ENCODE measurements at places on chromosomes 5 and 9.

GRCh38 chr9:127832248-127832647 is 22.2 kb downstream of the ENG start:
- DNase-seq: no peak

DNA sequence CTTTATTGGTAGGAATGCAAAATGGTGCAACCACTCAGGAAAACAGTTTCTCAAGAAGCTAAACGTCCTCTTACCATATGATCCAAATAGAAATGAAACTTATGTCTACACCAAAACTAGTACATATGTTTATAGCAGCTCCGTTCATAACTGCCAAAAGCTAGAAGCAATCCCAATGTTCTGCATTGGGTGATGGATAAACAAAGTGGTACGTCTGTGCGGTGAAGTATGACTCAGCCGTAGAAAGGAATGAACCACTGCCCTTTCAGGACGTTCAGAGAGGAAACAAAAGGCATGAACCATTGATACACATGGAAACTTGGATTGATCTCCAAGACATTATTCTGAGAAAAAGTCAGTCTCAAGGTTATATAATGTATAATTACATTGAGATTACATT is 27.6 kb downstream of the HNRNPH1 start:
- no peak for DNase-seq

GRCh38 chr9:106799152-106799551 is 63.8 kb upstream of the ZNF462 start:
- no peak for DNase-seq

DNA sequence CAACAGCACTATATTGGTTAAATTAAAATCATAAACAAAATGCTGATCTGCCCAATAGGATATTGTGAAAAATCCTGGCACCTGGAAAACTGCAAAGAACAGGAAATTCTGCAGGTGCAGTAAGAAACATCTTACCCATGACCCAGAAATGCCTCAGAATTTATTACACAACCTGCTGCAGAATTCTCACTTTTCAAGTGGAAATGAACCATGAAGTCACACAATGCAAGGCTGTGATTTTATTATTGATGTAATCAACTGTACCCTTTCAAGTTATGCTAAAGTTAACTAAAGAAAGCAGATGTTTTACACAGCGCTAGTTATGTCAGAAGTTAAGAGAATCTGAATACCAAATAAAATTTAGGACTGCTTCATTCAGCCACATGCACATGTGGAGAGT is 6.0 kb downstream of the STRBP start:
- no peak for DNase-seq

- peak; percentile 2 for DNase-seq
Observed at GRCh38 chr5:89106480-89106879, 223.5 kb upstream of the MEF2C start.

DNA sequence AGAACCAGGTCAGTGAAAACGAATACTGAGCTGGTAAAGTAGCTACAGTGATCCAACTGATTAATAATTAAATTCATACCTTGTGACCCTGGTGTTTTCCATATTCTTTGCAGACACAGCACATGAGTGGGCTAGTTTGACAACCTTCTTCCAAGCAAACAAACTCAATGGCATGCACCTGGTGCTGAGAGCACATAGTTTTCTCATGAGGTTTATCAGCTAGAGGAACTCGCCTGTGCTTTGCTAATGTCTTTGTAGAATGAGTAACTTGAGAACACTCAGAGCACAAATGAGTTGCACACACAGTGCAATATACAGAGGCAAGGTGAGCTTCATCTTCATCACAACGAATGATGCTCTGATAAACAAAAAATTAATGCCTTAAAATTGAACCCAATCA is 12.6 kb downstream of the TRIM23 start:
- no peak for DNase-seq

- DNase-seq: no peak
Observed at GRCh38 chr5:72226950-72227349, 93.1 kb downstream of the MRPS27 start.

- DNase-seq: no peak
Observed at GRCh38 chr9:135139366-135139959, 52.0 kb downstream of the OLFM1 start.

DNA sequence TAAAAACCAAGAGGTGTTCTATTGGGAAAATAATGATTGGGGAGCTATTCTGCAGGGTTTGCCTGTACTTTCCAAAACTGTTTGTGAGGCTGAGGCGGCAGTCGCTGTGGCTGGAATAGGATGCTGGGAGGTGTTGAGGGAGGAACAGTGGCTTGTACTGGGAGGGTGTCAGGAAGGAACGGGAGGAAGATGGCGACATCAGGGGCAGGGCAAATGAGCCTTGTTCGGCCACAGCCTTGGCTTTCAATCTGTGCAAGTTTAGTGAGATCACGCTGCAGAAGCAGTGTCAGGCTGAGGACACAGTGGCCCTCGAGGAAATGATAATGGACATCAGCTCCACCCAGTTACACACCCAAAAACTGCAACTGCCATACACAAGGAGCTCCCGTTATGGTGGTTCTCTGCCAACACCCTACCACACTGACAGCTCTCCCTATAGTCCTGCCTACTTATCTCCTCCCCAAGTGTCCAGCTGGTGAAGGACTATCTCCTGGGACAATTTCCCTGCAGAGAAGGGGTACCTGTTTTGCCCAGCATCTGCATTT is 27.3 kb downstream of the KIF2A start:
- DNase-seq: no peak

DNA sequence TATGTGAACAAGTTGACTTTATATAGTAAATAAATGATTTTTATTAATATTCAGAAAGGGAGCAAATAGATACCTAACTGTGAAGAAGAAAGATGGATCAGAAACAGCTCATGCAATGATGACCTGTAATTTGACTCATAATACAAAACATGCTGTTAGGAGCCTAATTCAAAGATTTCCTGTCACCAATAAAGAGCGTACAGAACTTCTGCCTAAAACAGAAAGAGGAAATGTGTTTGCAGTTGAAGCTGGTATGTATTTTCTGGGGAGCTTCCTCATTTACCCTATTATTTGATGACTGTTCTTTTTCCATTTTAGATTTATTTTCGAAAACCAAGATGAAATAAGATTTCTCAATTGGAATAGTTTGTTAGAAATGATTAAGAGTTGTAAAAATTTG is 11.4 kb downstream of the YTHDC2 start:
- DNase-seq: no peak

GRCh38 chr5:42985129-42986037 is 54.7 kb downstream of the ANXA2R start:
- no peak for DNase-seq

DNA sequence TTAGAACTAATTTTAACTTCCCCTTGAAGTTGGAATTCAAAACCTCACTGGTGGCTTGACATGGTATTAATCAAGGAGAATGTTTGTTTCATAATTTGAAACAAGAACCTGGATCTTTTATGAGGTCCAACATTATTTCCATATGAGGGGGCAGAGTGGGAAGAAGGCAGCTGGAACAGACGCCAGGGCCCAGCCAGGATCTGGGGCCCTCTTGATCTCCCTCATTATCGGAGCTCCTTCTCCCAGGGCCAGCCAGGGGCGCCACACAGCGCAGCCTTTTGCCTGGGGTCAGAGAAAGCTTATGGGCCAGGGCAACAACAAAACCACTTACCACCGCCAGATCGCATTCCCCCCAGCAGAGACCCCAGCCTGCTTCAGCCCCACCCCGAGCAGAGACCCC is 27.1 kb upstream of the NKD2 start:
- DNase-seq: no peak

DNA sequence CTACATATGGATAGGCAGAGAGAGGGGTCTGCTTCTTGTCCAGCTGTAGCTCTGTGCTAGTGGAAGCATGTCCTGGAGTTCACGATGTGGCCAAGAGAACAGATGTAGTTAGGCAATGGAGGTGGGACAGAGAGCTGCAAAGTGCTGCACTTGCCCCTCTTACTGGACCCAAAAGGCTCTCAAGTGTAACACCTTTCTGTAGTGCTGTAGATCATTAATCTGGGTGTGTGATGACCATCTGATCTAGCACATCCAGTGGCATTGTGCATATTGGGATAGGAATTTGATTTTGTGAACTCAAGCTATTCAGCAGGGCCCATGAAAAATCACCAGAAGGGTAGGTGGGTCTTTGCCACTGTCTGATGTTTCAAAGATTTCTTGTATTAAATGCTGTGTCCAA is 151.4 kb downstream of the KDM4C start:
- DNase-seq: no peak

- DNase-seq: peak; percentile 82
Observed at GRCh38 chr9:124869986-124870560, 8.1 kb downstream of the ARPC5L start.

GRCh38 chr9:133074111-133074651 is 12.4 kb downstream of the CEL start:
- no peak for DNase-seq

GRCh38 chr9:108963459-108964143 is 29.4 kb downstream of the ABITRAM start:
- no peak for DNase-seq

GRCh38 chr9:12775679-12776512 is 1.1 kb downstream of the LURAP1L start:
- no peak for DNase-seq

DNA sequence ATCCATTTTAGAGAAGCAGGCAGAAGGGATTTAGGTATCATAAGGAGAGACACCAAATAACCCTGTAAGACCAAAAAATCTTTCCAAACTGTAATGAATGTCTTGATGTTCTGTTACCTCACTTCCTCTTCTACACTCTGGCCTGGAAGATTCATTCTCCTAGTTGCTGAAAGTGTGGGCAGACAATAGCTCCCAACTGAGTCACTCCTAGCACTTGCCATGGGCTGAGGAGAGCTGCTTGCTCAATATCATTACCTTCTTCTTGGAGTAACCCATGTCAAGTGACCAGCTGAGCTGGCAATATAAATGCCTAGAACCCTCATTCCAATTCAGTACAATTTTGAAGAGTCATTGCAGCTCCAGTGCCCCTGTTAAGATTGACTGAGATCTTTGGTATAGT is 1985.5 kb upstream of the CDH6 start:
- no peak for DNase-seq

- DNase-seq: peak; percentile 32
Observed at GRCh38 chr9:27528076-27528885, 1.3 kb downstream of the MOB3B start.

GRCh38 chr9:81574405-81574804 is 114.9 kb downstream of the TLE1 start:
- no peak for DNase-seq

DNA sequence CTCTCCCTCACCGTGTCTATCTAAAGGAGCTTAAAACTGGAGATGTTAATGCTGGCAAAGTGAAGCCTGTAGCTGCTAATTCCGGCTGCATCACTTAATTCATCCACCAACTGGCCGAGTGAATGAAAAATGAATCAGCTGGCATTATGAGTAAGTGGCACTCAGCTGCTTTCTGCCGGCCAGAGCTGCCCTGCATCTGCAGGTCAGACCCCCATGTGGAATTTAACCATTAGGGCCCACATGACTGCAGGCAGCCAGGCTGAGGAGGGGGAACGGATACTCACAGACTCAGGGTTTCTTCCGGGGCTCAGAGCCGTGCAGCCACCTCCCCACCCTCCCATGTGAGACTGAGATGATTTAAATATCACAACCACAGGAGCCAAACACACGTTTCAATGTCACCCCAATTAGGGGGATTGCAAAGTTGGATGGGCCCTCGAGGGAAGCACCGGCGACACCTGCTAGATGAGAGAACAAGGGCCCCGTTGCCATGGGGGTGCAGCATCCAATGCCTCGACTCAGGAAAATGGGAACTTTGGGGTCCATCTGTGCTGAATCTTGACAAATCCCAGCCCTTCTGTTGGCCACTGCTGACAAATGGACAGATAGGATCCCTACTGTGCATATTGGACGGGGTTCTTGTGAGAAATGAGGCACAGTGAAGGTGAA is 115.6 kb upstream of the ALDH1B1 start:
- DNase-seq: no peak

- DNase-seq: peak; percentile 31
Observed at GRCh38 chr9:97895695-97896332, 26.5 kb downstream of the TRMO start.

- no peak for DNase-seq
Observed at GRCh38 chr5:27571681-27572080, 533.3 kb upstream of the CDH9 start.

- no peak for DNase-seq
Observed at GRCh38 chr5:176806137-176806536, 4.2 kb upstream of the UNC5A start.

- peak; percentile 44 for DNase-seq
Observed at GRCh38 chr9:35051069-35051967, 21.1 kb downstream of the VCP start.

DNA sequence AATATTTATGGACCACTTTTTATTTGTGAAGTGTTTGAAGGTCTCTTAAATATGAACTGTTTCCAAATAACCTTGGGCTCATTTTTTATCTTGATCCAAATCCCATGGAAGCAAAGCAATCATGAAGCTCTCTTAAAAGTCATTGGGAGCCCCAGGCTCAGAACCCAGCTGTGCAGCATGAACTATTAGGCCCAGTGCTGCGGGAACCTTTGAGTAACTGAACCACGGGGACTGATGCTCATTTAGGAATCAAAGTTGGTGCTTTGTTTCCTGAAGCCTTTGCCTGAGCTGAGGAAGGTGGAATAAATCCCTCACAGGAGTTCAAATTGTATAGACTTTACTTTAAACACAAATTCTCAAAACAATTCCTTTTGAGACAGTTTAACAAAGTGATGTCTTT is 27.8 kb downstream of the MAT2B start:
- no peak for DNase-seq

GRCh38 chr5:7246287-7246686 is 149.7 kb upstream of the ADCY2 start:
- no peak for DNase-seq

GRCh38 chr5:10434392-10434791 is 7.3 kb upstream of the ROPN1L start:
- DNase-seq: no peak

GRCh38 chr5:15474143-15474719 is 25.7 kb upstream of the FBXL7 start:
- DNase-seq: no peak

DNA sequence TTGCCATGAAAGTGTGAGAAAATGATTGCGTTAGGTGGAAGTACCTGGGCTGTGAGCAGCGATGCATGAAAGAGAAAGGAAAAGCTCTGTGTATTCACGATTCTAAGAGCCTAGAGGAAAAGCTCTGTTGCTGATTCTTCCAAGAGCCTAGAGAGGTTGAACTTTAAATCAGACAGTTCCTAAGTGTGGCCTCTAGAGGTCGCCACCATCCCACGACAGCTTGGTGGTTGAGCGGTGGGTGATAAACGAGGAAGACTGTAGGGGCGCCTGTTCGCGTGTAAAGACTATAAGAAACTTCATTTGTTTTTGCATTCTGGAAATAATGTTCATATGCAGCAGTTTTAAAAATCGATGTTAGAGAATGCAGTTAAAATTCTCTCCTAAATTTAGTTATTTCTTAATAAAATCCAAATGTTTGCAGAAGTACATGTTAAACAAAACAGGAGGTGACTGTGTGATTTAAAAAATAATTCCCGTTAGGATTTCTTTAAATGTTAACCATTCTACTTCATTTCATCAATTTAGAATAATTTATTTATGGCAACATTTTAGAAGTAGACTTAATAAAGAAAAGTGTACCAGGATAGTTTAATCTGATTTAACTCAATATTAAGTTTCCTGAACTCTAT is 107.7 kb downstream of the TENT4A start:
- DNase-seq: peak; percentile 64

Data from CD4-positive, alpha-beta T cell (primary cell).